Activated naive CD4-positive, alpha-beta T cell (primary cell): ENCODE measurements at places on chromosomes 13 and 19.

- no peak for DNase-seq
Observed at GRCh38 chr13:110512198-110512740, 49.3 kb downstream of the RAB20 start.

- no peak for DNase-seq
Observed at GRCh38 chr13:111913761-111914140, 153.2 kb upstream of the SOX1 start.

GRCh38 chr19:17304386-17305215, 1.1 kb upstream of the MRPL34 start:
- no peak for DNase-seq

GRCh38 chr13:35858665-35859064, 272.5 kb downstream of the DCLK1 start:
- no peak for DNase-seq

GRCh38 chr13:103573446-103573845, 507.2 kb upstream of the SLC10A2 start:
- DNase-seq, result no peak

DNA sequence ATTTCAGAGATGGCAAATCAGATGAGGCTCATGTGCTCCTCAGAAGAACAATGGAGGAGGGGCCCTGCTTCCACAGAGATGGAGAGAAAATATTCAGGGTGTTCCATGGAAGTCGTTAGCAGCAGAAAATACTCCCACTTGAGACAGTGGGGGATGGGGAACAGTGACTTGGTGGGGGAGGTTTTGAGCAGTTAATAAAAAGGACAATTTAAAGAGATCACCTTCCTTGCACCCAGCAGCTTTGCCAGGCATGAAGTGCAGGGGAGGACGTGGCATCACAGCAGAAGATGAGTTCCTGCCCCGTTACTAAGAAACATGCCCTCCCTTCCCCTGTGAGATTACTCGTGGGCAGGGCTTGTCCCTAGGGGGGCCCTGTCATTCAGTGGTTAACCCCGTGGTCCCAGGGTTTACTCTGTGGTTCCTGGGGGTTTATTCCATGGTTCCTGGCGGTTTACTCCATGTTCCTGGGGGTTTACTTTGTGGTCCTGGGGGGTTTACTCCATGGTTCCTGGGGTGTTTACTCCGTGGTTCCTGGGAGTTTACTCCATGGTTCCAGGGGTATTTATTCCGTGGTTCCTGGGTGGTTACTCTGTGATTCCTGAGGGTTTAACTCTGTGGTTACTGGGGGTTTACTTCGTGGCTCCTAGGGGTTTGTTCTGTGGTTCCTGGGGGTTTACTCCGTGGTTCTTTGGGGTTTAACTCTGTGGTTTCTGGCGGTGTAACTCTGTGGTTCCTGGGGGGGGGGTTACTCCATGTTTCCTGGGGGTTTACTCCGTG, 49.2 kb downstream of the TMEM255B start:
- no peak for DNase-seq

DNA sequence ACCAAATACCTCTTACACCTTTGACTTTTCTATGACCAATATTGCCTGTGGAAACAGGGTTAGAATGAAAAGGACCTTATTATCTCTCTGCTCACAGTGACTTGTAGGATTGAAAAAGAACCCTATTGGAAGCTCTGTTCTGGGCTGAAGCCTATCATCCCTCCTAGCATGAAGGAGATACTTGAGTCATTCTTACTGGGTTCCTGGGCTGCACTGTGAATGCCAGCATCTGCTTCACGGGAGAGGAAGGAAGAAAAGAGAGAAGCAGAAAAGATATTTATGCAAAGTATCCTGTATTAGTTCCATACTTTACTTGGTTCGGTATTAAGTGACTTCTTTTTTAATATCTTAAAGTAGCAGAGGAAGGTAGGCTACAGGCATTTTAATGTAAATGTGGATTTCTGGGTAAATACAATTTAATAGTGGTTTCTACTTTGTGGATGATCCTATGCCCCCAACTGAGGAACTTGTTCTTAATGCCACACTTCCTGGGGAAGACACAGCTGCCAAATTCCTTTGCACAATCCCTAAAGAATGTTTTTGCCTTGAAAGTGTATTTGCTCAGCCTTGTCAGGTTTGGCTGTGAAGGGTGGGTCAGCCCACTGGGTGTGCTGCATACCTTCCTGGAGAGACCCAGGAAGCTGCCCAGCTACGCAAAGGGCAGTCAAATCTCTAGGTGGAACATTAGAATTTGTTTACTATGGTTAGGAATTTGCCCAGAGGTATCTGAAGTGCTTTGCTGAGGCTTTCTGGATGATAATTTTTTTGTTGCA, 13.7 kb upstream of the SCEL start:
- no peak for DNase-seq

DNA sequence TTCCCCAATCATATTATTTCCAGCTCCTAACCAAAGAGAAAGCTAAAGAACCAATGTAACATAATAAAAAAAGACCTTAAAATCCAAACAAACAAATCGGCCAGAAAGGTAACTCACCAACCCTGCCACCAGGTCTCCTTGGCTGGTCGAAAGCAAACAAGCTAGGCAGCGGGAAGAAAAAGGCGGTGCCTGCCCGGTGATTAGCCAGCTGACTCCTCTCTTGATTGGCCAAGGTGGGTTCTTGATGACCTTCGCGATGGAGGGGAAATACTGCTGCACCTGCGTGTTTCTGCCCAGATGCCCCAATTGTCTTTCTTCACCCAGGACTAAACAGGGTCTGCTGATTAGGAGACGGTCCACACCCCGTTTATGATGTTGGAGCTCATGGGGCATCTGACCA, at the start of gene NLRP11:
Gene NLRP11 (minus strand): TSS at position 154 of the 400 bp plus-strand sequence. CDS start 13,825 bp downstream, outside the sequence.
- no peak for DNase-seq

DNA sequence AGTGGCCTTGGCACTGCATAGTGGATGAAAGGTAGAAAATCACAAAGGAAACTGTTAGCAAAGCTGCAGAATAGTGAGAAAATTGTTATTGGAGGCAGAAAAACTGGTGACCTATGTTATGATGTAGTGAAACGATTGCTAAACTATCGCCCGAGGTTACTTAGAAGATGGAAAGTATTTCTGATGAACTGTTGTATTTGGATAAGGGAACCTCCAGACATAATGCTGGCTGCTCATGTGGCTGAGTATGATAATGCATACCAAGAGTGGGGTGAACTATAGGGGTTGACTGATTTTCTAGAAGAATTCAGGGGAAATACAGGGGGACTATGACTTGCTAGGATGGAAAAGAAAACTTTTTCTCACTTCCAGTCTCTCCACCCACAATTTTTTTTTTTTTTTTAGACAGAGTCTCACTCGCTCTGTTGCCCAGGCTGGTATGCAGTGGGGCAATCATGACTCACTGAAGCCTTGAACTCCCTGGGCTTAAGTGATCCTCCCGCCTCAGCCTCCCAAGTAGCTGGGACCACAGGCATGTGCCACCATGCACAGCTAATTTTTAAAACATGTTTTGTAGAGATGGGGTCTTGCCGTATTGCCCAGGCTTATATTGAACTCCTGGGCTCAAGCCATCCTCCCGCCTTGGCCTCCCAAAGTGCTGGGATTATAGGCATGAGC, 4.4 kb upstream of the EID2 start:
- DNase-seq, result no peak

DNA sequence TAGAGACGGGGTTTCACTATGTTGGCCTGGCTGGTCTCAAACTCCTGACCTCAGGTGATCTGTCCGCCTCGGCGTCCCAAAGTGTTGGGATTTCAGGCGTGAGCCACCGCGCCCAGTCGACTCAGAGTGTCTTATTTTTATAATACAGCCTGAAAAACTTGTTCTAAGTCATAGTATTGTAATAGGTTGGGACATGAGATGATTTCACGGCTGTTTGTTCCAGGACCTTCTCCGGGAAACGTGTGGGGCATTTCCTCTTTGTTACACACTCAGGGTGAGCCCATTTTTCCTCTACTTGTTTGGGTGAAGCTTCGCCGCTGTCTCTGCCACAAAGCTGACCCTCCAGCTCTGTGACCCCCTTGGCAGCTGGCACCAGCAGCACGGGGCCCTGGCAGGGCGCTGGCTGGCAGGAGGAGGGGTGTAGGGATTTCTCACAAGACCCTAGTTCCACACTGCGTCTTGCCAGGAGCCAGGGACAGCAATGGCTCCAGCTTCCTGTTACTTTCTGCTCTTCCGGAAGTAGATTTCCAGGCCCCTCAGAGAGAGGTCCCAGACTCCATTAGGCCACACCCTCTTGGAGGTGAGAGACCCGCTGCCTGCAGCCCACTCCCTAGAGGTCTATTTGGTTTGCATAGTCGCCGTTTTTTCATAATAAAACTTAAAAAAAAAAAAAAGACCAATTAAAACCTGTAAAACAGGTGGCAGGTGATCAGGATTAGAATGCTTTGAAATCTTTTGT, 15.6 kb downstream of the FGF21 start:
- DNase-seq, result no peak

- no peak for DNase-seq
Observed at GRCh38 chr13:111608556-111608955, 288.1 kb downstream of the TEX29 start.
